ENCODE measurements at places on chromosomes 13 and 19. TPM values are rescaled to one million over a fixed set of nuclear protein-coding genes. Genes with fewer than 3 reads are reported as not detected.

Gene MBD3L3
- total RNA-seq: not detected

Gene TPTE2
- not detected for total RNA-seq

Gene TNFRSF19
- not detected for total RNA-seq

Gene IRGC
- not detected for total RNA-seq

Gene FGF22
- total RNA-seq: not detected

Gene MAST1
- 1.0 TPM for total RNA-seq

Gene KLF1
- total RNA-seq: not detected

Gene CBY2
- not detected for total RNA-seq

Gene LRRC8E
- 11.8 TPM for total RNA-seq

Gene JAK3
- total RNA-seq: not detected

Gene PRTN3
- total RNA-seq: not detected

Gene LRRC63
- total RNA-seq: not detected

Gene FCHO1
- 0.10 TPM for total RNA-seq

Gene HCN2
- total RNA-seq: 1.2 TPM

Gene PEG3
- total RNA-seq: not detected

Gene MBD3L2
- not detected for total RNA-seq

Gene SYDE1
- total RNA-seq: 22.6 TPM

Gene MAP4K1
- total RNA-seq: 0.56 TPM

Gene USHBP1
- not detected for total RNA-seq

Gene EVI5L
- 25.7 TPM for total RNA-seq

Gene NKPD1
- 0.09 TPM for total RNA-seq

Gene TEX101
- not detected for total RNA-seq

Gene GFY
- total RNA-seq: not detected

Gene PLK5
- 0.22 TPM for total RNA-seq

Gene GPR12
- total RNA-seq: not detected

Gene ZIC5
- not detected for total RNA-seq

Gene KLHL1
- total RNA-seq: not detected

Gene ZNF460
- 95.5 TPM for total RNA-seq

Gene GSX1
- not detected for total RNA-seq

Gene KIR2DL4
- not detected for total RNA-seq

Gene GDF15
- total RNA-seq: 193 TPM

Gene NTF4
- 7.8 TPM for total RNA-seq

Gene ELSPBP1
- total RNA-seq: not detected

Gene TUBB4A
- not detected for total RNA-seq

Gene PEAK3
- not detected for total RNA-seq

Gene BCL2L12
- 29.4 TPM for total RNA-seq

Gene PLPPR3
- total RNA-seq: not detected

Gene IL17D
- total RNA-seq: 0.54 TPM

Gene ARMC6
- total RNA-seq: 24.8 TPM

Gene IFNL4
- not detected for total RNA-seq

Gene ZNF793
- not detected for total RNA-seq

Gene RABAC1
- total RNA-seq: 104 TPM

Gene DMKN
- 90.7 TPM for total RNA-seq

Gene LRRC25
- total RNA-seq: not detected

Gene FFAR3
- not detected for total RNA-seq

Gene LILRA5
- not detected for total RNA-seq

Gene CYP4F2
- 0.59 TPM for total RNA-seq

Gene PTH2
- not detected for total RNA-seq

Measured in MCF 10A (cell line).